Pancreas (tissue), 10 donors: ENCODE measurements at places on chromosomes 16 and 17. TPM values are rescaled to one million over a fixed set of nuclear protein-coding genes. Genes with fewer than 3 reads are reported as not detected.

Gene SLC47A2
- not detected for polyA plus RNA-seq

Gene PDE6G
- 0.49 TPM for polyA plus RNA-seq

Gene PPL
- polyA plus RNA-seq, result 27.2 TPM

Gene CA4
- 32.0 TPM for polyA plus RNA-seq

Gene TPPP3
- 76.2 TPM for polyA plus RNA-seq

Gene SLC5A11
- polyA plus RNA-seq, result 0.08 TPM

Gene HOXB3
- 3.3 TPM for polyA plus RNA-seq

Gene HSPB9
- 1.6 TPM for polyA plus RNA-seq

Gene ABCA8
- polyA plus RNA-seq, result 1.5 TPM

Gene RNF222
- not detected for polyA plus RNA-seq

Gene TBC1D28
- polyA plus RNA-seq, result not detected

Gene ATP1B2
- polyA plus RNA-seq, result 6.7 TPM

Gene OMG
- polyA plus RNA-seq, result 0.38 TPM

Gene KRTAP4-3
- not detected for polyA plus RNA-seq
